AG09319 (cell line): ENCODE measurements at places on chromosomes 4 and X.

DNA sequence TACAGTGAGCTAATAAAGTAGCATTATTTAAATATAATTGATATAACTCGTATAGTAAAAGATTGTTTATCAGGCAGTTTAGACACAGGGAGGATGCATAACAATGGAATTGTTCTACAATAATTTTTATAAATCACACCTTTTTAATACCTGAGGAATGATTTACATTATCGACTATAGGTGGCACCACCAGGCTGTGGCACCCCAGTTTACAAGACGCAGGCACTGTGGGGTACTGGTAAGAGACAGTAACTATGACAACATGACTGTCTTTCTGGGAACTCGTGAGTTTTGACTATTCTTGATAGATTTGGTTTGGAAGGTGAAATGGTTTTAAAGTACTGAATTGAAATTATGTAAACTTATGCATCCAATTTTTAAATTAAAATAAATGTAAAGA lies 27.1 kb upstream of the STBD1 start:
- no peak for DNase-seq

DNA sequence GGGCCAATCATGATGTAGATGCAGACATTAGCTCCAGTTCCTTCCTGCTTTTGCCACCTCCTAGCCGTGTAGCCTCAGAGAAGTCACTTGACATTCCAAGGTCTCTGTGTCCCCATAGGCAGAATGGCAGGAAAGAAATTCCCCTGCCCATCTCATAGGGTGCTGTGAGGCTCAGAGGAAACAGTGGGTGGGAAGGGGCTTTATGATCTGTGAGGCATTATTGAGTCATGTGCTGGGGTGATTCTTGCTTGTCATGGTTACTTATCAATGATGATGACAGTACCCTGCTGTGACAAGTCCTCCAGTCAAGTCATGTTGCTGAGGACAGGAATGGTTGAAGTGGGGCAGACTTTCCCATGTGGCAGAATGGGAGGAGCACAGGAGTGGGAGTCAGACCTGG lies 63.7 kb downstream of the MSX1 start:
- no peak for DNase-seq

- no peak for DNase-seq
Measured at GRCh38 chr4:186342582-186342981, 76.6 kb downstream of the F11 start.

DNA sequence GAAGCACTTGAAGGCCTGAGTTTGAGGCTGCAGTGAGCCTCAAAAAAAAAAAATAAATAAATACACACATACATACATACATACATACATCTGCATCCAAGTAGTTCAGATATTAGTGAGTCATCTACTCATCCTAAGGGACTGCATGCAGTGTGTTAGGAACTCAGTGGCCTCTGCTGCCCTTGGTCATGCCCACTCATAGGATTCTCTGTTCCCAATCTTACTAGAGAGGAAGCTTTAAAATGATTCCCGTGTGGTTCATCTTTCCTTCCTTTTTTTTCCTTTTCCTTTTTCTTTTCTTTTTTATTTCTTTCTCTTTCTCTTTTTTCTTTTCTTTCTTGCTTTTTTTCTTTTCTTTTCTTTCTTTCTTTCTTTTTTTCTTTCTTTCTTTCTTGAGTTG lies 10.9 kb upstream of the YIPF6 start:
- no peak for DNase-seq

GRCh38 chrX:11967986-11968869 lies 170.0 kb upstream of the FRMPD4 start:
- no peak for DNase-seq

GRCh38 chrX:94850811-94851210 lies 1176.8 kb downstream of the FAM133A start:
- no peak for DNase-seq

- DNase-seq, result no peak
Measured at GRCh38 chr4:84803720-84804119, 162.8 kb downstream of the WDFY3 start.

GRCh38 chr4:159685340-159686092 lies 582.6 kb downstream of the RAPGEF2 start:
- DNase-seq, result no peak

- DNase-seq, result no peak
Measured at GRCh38 chr4:60344908-60345307, 855.2 kb upstream of the ADGRL3 start.

- no peak for DNase-seq
Measured at GRCh38 chr4:85368932-85369331, 106.0 kb upstream of the ARHGAP24 start.

DNA sequence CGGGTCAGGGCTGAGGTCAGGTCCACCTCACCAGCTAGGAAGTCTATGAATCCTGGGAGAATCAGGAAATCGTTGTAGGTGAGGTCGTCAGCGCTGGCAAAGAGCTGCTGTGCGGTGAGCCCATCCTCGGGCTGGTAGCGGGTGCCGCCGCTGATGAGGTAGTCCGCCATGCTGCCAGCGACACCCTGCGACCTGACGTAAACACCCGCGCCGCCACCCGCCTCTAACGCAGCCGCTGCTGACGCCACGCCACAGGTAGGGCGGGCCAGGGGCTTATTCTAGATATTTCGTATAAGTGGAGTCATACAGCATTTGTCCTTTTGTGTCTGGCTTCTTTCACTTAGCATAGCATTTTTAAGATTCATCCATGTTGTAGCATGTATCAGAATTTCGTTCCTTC lies 220.2 kb upstream of the ATP6AP2 start:
- DNase-seq, result no peak

- no peak for DNase-seq
Measured at GRCh38 chr4:10096978-10097335, 19.6 kb downstream of the WDR1 start.

DNA sequence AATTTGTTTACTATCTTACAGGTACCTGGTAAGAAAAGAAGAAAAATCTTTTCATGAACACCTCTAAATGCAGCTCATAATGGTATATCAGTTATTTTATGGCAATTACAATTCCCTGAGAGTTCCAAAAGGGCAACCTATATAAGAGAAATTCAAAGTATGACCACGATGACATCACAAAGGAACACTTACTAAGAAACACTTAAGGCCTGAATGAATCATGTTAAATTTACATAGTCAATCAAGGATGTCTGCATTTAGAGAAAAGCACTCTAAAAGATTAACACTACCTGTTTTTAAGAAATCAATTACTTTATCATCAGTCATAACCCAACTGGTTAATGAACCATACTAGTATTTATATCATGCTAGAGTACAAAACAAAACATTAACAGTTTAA lies 63.9 kb downstream of the LCORL start:
- DNase-seq, result no peak
